ENCODE measurements at places on chromosomes 12 and 14. TPM values are rescaled to one million over a fixed set of nuclear protein-coding genes. Genes with fewer than 3 reads are reported as not detected.

DNA sequence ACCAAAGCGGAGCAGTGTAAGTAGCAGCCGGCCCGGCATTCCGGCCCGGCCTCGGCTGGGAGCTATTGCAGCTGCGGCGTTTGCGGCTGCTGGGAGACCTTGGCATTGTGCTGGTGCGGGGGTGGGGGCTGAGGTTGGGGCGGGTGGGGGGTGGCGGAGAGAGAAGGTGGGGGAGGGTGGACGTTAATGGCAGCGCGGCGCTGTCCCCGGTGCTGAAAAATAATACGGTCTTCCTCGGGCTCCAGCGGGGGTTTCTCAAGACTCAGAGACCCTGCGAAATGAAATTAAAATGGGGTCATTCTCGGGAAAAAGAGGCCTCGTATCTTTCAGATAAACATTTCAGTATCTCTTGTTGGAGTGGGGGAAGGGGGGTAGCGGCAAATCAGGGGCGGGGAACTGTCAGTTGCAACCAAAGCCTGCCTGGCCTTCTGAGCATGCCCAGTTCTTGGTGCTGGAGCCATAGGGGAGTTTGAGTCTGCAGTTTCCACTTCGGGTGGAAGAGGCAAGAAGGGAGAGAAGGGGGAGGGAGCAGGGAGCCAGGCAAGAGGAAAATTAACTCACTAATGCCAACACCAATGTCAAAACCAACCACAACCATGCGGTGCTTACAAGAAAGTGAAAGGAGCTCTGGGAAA is 414 bp downstream of the UNC79 start:
- no peak overlapping the region for H3K27ac ChIP-seq
- DNase-seq, result peak; percentile 32
- peak overlapping the region; percentile 26 for H3K4me3 ChIP-seq
- no peaks in the 10 kb centered on the region for H3K36me3 ChIP-seq

Gene MYH6
- 0.03 TPM for polyA plus RNA-seq

DNA sequence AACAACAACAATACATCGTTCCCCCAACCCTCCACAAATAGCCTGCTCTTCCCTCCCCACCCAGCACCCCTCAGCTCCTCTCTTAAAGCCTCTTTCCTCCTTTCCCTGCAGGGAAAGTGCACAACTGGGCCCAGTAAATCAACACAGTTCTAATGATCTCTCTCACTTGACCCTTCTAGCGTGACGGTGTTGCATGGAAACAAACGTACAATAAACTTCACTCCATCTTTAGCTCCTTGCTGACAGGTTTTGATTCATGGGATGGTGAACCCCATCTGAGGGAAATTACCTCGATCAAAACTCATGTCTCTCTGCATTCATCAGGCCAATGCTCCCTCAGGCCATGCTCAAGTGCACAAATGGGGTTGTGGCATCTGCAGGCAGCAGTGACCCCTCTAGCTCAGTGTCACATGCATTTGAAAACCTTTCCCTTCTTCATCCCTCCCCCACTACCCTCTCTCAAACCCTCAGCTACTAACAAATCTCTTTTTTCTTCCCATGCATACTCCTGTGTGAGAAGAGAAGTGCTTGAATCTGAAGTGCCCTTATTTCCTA is 22.9 kb downstream of the GDF11 start:
- no peak overlapping the region for H3K27ac ChIP-seq
- H3K27me3 ChIP-seq, result no peaks in the 10 kb centered on the region
- peaks cover 33% of the 10 kb centered on the region for H3K36me3 ChIP-seq
- no peak overlapping the region for H3K4me3 ChIP-seq
- H3K4me1 ChIP-seq, result no peaks in the 10 kb centered on the region

- H3K4me3 ChIP-seq, result no peak overlapping the region
- no peaks in the 10 kb centered on the region for H3K27me3 ChIP-seq
- no peaks in the 10 kb centered on the region for H3K36me3 ChIP-seq
- H3K4me1 ChIP-seq, result peaks cover 55% of the 10 kb centered on the region
Measured at GRCh38 chr14:20415782-20416206, 2.5 kb upstream of the TEP1 start.

- H3K27me3 ChIP-seq, result no peaks in the 10 kb centered on the region
- no peaks in the 10 kb centered on the region for H3K36me3 ChIP-seq
- H3K4me1 ChIP-seq, result no peaks in the 10 kb centered on the region
- no peak overlapping the region for H3K27ac ChIP-seq
Measured at GRCh38 chr14:66121859-66122258, 364.3 kb upstream of the CCDC196 start.

DNA sequence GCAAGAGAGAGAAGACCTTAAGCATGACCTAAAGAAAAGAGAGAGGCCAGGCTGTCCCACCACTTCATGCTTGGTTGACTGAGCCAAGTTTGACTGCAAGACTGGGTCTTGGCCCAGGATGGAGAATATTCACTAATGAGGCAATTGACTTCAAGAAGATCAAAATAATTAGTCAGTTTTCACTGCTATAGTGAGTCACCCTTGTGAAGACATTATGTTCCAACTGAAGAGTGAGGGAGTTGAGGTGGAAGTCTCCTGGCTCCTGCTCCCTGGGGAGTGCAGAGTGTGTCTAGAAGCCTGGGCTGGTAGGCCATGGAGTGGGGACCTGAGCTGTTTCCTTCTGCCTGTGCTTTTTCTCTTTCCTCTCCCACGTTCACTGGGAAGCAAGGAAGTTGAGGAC is 117.6 kb downstream of the CACNA1C start:
- H3K27me3 ChIP-seq, result no peaks in the 10 kb centered on the region
- DNase-seq, result no peak
- peaks cover 25% of the 10 kb centered on the region for H3K4me1 ChIP-seq
- H3K4me3 ChIP-seq, result no peak overlapping the region

DNA sequence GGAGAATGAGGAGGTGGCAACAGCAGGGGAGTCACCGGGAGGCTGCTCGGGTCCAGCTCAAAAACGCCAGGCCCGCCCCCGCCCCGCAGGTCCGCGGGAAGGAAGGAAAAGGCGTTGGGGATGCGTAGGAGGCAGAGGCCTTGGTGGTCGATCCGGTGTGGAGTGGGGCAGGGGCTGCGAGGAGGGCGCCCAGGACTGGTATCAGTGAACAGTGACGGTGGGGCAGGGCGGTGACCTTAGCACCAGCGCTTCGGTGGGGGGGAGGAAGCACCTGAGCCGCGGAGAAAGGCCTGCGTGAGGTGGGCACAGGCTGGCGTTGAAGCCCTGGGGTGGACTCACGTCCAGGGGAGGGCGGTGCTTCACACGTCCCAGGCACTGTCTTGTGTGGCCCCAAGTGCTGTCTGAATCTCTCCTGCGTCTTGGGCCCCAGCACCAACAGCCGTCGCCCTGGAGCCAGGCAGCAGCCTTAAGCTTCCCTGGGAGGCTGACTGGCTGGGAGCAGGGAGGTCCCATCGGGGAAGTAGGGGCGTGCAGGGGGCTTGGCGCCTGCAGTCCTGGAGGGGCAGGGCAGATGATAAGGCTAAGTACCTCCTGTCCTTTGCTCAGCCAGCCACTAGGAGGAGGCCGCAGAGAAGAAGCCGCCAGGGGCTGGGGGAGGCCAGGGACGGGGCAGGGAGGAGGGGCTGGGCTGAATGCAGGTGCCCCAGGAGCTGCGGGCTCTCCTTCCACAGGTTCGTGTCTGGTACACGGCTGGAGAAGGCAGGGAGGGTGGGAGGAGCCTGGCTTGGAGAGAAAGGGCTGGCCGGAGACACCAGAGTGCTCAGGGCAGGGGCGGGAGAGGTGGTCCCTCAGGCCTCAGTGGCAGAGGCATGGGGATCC is 26.5 kb downstream of the ZBTB42 start:
- H3K36me3 ChIP-seq, result no peaks in the 10 kb centered on the region
- H3K4me1 ChIP-seq, result peaks cover 8% of the 10 kb centered on the region
- peak; percentile 66 for DNase-seq
- peaks cover 9% of the 10 kb centered on the region for H3K27me3 ChIP-seq
- peak overlapping the region; percentile 98 for H3K27ac ChIP-seq
- peak overlapping the region; percentile 63 for H3K4me3 ChIP-seq

DNA sequence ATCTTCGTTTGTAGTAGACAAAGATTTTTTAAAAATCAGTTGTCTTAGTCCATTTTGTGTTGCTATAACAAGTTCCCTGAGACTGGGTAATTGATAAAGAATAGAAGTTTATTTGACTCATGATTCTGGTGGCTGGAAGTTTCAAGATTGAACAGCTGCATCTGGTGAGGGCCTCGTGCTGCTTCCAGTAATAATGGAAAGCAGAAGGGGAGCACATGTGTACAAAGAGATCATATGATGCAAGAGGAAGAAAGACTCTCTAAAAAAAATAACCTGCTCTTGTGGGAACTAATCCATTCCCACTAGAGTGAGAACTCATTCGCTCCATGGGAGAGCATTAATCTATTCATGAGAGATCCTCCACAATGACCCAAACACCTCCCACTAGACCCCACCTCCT is 24.8 kb downstream of the MUCL1 start:
- no peak overlapping the region for H3K27ac ChIP-seq
- no peak for DNase-seq
- H3K4me3 ChIP-seq, result no peak overlapping the region
- no peaks in the 10 kb centered on the region for H3K4me1 ChIP-seq
- no peaks in the 10 kb centered on the region for H3K27me3 ChIP-seq

DNA sequence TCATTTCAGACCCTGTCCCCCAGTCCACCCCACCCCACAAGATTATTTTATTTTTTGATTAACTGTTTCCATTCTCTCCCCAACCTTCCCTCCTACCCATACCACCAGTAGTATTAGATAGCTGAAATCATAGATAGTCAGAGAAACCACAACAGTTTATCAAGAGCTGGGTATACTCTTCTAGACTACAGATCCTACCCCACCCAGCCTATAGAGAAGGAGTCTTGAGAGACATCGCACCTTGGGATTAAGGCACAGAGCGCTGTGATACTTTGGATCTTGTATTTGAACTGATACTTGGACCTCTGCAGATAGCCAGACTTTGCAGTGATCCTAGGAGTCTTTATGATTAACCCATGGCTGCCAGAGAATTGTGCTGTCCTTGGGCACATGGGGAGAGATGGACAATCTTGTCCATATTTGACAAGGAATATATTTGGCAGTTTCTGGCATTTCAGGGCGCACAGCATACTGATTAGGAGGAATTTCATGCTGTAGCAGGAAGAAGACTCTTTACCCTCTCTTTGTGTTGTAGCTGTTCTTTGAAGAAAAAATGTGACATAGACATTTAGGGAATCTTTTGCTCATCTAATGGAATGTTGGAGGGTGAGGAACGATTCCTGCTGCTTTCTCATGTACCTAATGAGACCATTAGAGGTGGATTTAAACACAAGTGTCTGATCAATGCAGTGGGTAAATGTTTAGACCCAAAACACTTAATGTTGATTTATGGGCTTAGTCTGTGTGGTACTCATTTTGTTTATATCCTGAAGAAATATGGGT is 982 bp downstream of the RBMS2 start:
- peaks cover 15% of the 10 kb centered on the region for H3K4me1 ChIP-seq
- H3K4me3 ChIP-seq, result peak overlapping the region; percentile 63
- H3K27me3 ChIP-seq, result no peaks in the 10 kb centered on the region
- peak overlapping the region; percentile 92 for H3K27ac ChIP-seq

DNA sequence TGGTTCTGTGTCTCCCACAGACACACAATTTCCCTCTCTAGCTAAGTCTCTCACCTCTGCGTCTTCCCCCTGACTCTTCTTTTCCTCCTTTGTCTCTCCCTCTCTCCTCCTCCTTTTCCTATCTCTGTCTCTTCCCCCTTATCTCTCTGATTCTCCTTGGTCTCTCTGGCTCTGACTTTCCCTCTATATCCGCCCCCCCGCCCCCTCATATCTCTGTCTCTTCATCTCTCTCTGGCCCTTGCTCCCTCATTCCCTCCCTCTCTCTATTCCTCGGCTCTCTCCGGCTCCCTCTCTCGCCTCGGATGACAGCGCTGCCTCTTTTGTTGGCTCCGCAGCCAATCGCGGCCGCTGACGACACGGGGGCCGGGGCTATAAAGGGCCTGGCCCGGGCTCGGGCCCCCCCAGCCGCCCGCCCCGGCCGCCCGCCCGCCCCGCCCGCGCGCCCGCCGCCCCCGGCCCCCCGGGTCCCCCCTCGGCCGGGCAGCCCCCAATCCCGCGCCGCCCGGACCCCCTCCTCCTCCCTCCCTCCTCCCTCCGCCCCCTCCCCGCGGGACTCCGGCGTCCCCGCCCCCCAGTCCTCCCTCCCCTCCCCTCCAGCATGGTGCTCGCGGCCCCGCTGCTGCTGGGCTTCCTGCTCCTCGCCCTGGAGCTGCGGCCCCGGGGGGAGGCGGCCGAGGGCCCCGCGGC is at the start of gene GDF11:
TSS of gene GDF11 (plus strand) at position 404 of the 687 bp plus-strand sequence. CDS start at position 599, 195 bp downstream.
- peak; percentile 77 for DNase-seq
- no peaks in the 10 kb centered on the region for H3K27me3 ChIP-seq
- peak within 1 kb of the TSS; percentile 17 for H3K27ac ChIP-seq
- no peaks in the 10 kb centered on the region for H3K36me3 ChIP-seq

DNA sequence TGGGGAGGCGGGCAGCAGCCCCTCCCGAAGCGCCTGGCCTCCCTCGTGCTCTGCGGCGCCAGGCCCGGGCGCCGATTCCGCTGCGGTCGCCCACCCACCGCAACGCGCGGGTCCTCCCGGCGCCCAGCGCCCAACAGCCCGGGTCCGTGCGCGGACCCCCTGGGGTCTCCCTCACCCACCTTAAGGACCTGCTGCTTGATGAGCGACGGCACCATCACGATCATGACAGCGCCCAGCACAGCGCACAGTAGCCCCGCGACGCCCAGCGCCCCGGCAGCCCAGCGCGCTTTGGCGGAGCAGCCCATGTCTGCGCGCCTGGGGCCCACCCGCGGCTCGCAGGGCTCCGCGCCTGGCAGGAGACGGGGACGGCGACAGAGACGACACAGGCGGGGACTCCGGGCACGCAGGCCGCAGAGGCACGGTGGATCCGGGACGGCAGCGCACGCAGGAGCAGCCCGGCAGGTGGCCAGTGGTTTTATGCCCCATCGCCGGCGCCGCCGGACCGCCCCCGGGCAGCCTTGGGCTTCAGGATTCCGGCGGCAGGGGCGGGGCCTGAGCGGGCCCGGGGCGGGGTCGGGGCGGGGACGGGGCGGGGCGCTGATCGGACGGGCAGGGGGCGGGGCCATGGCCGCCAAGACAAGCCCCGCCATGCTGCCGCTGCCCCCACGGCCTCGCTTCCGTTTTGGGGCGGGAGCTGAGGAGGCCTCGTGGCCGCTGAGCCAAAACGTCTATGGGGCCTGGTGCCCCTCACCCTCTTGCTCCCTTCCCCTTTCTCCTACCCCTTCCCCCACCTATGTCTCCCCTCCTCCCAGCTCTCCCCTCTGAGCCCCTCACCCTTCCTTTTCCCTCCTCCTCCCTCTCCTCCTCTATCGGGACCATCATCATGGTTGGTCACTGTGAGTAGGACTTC is at the start of gene SCARB1:
TSS of gene SCARB1 (minus strand) at position 449 of the 910 bp plus-strand sequence. CDS start at position 305, 144 bp downstream.
- H3K27me3 ChIP-seq, result no peaks in the 10 kb centered on the region
- H3K4me1 ChIP-seq, result peaks cover 14% of the 10 kb centered on the region
- H3K36me3 ChIP-seq, result peaks cover 17% of the 10 kb centered on the region
- H3K4me3 ChIP-seq, result peak within 1 kb of the TSS; percentile 80

GRCh38 chr14:20846560-20846959 is 43.9 kb upstream of the RNASE1 start:
- no peak for DNase-seq
- no peaks in the 10 kb centered on the region for H3K4me1 ChIP-seq
- no peak overlapping the region for H3K27ac ChIP-seq
- H3K4me3 ChIP-seq, result no peak overlapping the region

GRCh38 chr12:94157981-94158411 is 9.6 kb downstream of the PLXNC1 start:
- H3K36me3 ChIP-seq, result no peaks in the 10 kb centered on the region
- H3K4me1 ChIP-seq, result peaks cover 9% of the 10 kb centered on the region
- no peak for DNase-seq

Gene PROX2
- polyA plus RNA-seq, result 1.5 TPM

Gene PSMA6
- 163 TPM for polyA plus RNA-seq

Gene PRKAB1
- 45.1 TPM for polyA plus RNA-seq
